ENCODE measurements at places on chromosomes 3 and 15.

DNA sequence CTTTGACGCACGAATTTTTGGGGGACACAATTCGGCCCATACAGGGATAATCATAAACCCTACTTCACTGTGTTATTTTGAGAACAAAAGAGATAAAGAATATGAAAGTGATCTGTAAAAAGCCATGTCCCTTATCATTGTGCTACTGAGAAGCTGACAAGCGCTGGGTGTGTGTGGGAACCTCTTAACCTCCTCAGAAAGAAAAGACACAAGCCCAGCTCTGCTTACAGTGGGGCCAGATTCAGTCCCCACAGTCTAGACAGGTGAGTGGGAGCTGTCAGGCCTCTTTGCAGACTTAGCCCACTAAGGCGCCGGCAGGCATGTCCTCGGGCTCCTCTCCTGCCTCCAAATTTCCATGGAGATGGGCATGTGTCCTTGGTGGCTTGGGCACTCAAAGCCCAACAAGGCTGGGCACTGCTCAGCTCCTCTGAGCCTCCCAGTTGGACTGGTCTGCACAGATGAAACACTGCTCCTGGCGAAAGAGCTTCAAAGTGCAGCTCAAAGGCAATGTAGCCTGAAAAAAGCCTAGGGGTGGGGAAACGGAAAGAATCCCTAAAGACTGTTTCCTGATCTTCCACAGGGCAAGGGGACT is 64.4 kb upstream of the ETV5 start:
- DNase-seq = no peak

DNA sequence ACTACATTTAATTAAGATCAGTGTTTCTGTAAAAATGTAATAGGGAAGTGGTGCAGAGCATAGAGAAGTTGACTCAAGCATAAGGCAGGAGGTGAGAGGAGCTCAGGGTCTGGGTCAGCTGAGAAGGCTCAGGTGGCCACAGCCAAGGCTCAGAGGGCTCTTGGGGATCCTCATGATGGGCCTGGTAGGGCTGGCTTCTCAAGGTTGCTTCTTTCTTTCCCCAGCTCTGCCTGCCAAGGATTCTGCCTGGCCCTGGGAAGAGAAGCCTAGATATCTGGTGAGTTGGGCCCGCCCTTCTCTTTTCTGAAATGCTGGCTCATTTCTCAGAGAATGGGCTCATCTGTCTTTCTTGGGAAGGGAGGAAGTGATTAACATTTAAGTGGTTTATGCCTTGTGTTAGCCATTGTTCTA is 6.5 kb downstream of the ZNF589 start:
- DNase-seq = no peak

- DNase-seq = no peak
These were observed 28.3 kb upstream of the AP4E1 start for GRCh38 chr15:50880206-50880605.

DNA sequence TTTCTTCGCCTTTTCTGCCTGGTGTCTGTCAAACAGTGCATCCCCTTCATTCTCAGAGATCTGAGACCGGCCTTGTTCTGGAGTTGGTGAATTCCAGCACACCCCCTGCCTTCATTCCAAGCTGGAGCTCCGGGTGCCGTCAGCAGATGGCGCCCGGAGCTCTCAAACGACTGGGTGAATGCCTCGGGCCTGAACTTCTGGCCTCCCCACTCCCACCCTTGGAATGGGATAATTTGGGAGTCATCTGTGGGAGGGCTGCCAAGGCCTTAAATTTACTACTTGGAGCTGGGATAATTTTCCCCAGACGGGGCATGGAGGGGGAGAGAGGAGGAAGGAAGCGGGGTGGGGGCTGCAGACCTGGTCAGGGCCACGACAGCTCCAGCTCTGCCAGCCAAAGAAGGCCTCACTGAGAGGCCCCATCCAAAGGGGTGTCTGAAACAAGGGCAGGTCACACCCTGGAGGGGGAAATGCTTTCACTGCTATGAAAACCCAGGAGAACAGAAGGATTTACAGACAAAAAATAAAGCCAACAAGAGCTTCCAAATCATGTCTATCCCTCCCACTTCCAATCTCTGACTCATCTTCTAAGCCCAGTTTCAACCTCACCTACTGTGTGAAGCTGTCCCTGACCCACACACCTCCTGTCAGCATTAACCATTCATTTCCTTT is 187.9 kb downstream of the OPA1 start:
- peak; percentile 70 for DNase-seq

DNA sequence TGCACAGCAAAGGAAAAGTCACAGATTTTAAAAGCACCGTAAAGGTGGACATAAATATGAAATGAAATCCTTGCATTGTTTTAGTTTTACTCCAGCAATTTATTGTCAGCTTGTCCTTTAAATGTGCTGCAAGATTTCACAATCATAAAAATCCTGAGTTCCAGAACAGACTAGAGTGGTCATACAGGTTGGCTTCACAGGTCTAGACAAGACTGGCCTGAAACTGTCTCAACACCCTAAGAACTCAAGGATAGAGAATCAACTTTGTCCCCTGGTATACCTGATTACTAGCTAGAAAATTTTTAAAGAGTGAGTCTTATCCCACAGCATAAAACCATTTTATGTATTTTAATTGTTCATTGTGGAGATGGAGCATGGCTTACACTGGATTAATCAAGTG is 521.7 kb upstream of the MCTP2 start:
- DNase-seq = no peak

- no peak for DNase-seq
These were observed 243.5 kb upstream of the TRIM42 start for GRCh38 chr3:140434261-140434905.

GRCh38 chr3:44509393-44509921 is 32.0 kb upstream of the ZNF445 start:
- DNase-seq = peak; percentile 31

DNA sequence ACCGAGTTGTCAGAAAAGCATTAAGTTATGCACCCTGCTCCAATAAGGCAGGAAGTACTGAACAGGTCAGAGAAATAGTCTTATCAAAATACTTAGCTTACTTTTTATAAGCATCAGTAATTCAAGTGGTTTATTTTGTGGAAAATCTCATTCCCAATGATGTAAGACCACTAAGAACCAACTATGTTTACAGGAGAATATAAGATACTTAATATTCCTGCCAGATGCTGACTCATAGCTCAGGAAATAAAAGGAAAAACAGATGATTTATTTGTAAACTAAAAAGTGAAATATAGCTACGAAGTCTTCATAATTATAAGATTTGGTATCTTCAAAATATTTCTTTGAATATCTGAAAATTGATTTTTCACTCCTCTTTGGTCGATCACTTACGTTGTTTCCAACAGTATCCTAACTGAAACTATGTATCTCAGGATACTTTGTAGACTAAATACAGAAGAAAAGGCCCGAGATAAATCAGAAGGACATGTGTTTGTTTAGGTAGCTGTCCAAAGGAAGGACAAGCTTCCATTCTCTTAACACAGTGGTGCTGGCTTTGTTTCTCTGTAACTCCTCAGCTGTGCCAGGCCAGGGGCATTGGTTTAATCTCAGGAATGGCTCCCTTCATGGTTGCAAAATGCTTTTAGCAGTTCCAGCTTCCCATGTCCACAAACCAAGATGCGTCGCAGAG is 295.8 kb downstream of the GBE1 start:
- no peak for DNase-seq

- no peak for DNase-seq
These were observed 6.7 kb upstream of the VGLL4 start for GRCh38 chr3:11650391-11650790.

DNA sequence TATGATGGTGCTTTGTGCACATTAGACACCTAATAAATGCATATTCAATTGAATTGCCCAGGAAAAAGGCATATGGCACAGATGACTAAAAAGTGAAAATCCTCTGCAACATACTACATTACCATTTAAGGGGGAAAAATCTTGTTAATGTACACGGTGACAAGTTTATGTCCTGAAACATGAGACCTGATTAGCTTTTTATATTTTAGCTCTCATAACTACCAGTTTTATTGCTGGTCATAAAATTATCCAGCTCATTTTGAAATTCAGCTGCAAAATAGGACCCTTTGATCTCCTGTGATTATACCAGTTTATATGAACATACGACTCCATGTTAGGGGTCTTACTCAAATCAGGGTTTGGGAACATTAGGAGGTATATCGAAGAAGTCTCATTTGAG is 684.6 kb upstream of the CCDC54 start:
- DNase-seq = no peak

GRCh38 chr3:85721409-85722145 is 762.8 kb downstream of the CADM2 start:
- no peak for DNase-seq

DNA sequence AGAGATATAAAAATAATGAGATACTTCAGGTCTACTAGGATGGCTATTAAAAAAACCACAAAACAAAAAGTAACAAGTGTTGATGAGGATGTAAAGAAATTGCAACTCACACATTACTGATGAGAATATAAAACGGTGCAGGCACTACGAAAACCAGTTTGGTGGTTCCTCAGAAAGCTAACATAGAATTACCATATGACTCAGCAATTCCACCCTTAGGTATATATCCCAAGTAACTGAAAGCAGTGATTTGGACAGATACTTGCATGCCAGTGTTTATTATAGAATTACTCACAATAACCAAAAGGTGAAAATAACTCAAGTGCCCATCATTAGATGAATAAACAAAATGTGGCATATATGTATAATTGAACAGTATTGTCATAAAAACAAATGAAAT is 87.5 kb upstream of the MELTF start:
- DNase-seq = no peak

DNA sequence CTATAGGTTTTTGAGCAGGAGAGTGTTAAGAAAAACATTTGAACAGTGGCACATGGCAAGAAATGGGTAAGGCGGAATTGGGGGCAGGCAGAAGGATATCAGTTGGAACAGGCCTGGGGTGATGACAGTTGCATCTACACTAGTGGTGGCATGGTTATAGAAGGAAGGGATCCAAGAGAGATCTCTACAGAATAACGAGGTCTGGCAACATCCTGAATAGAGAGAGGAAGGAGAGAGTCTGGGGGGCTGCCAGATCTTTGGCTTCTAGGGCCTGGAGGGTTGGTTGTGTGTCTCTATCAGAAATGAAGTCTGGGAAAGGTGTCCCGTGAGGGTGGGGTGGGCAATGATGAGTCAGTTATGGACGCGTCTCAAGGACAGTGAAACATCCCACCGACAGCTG is 26.3 kb downstream of the FSTL1 start:
- no peak for DNase-seq

DNA sequence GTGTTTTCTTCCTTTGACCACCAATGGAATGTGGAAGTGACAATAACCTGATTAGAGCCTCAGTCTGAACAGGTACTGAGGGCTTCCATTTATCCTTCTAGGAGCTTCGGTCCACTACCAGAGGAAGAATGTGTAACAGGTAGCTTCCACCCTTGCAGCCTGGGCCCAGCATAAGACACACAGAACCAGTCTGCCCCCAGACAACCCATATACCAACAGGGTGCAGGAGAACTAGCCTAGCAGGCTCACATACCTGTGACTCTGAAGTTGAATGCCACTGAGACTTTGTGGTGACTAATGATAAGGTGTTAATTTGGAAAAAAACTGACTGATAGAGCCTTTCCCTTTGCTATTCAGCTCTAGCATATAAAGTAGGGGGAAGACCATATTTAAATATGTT is 166.2 kb downstream of the NEK10 start:
- DNase-seq = no peak

DNA sequence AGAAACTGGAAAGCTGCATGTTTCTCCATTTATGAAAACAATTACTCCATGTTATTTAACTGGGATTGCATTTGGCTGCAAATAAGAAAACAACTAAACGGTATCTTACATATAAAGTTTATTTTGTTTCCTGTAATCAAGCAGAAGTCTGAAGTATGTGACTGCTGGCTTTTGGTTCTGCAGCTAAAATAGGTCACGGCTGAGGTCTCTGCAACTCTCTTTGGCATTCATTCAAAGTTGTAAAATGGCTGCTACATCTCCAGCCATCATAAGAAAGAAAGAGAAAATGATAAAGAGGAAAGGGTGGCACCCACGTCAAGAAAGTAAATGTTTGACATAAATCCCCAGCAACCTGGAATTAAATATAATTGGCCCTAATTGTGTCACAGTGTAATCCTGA is 406.1 kb downstream of the TBC1D5 start:
- peak; percentile 19 for DNase-seq

- DNase-seq = no peak
These were observed 52.7 kb upstream of the P3H2 start for GRCh38 chr3:190173426-190173825.

DNA sequence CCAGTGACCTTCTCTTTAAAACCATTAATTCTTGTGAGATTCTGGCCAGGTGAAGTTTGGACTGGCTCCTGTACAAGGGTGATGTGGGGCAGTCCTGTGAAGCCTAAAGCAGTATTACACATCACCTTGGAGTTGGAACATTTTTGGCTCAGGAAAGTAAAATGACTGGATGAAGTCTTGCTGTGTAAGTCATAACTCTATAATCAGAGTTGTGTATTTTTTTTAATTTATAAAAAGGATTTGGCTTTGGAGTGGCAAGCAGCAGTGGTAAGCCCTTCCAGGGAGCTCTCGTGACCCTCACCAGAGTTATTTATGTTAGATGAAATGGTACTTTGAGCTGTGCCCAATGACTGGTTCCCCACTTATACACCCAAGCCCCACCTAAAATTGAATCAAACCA is 331.2 kb upstream of the DCBLD2 start:
- no peak for DNase-seq

- DNase-seq = no peak
These were observed 84.3 kb upstream of the TNFSF10 start for GRCh38 chr3:172607305-172608121.

DNA sequence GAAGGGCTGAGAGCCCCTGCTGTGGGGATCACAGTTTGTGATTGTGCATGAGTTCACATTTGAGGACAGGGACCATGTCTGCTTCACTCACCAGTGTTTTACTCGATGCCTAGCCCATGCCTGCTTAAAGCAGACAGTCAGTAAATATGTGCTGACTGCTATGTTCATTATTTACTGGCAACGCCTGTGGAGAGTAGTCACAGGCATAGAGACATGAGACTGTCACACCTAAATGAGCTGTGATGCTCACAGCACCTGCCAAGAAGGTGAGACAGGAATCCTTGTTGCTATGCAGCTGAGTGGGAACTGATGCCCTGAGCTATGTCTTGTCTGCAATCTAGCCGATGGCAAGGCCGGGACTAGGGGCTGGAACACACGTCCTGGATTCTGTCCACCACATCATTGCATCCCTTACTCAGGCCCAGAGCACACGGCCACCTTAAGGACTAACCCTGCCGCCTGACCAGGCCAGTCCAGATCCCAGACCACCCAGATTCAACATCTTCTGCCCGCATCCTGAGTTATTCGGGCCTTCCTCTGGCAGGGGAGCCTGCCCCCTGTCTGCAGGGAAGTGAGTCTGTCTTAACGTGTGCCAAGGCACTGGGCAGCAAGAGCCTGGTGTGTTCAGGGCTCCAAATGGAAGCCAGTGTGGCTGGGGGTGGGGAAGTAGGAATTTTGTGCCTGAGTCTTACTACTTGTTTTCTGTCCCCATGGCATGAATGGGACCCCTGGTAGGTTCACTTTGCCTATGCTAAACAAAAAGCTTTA is 44.8 kb downstream of the FGD5 start:
- DNase-seq = no peak

GRCh38 chr3:195257454-195258448 is 13.2 kb downstream of the XXYLT1 start:
- DNase-seq = peak; percentile 47

- peak; percentile 62 for DNase-seq
These were observed 52.3 kb upstream of the HACD2 start for GRCh38 chr3:123637131-123637530.
